ENCODE measurements at places on chromosomes 1 and 21.

DNA sequence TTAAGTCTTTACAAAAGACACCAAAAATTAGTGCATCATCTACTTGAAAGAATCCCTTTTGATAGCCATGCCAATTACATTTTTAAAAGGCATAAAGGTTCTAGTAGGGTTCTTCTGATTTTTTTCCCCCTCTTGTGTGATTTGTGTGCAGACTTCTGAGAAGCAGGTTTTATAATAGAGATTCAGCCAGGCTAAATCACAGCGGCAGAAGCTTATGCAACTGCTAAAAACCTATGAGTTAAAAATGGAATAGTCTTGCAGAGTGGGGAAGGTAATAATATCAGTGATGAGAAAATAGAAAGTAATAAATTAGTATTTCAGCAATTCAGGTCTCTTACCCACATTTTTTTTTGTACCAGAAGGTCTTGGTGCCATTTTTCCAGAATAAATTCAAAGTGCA lies 17.7 kb downstream of the STUM start:
- no peak for DNase-seq

GRCh38 chr1:171981303-171981702 lies 140.0 kb downstream of the DNM3 start:
- no peak for DNase-seq

DNA sequence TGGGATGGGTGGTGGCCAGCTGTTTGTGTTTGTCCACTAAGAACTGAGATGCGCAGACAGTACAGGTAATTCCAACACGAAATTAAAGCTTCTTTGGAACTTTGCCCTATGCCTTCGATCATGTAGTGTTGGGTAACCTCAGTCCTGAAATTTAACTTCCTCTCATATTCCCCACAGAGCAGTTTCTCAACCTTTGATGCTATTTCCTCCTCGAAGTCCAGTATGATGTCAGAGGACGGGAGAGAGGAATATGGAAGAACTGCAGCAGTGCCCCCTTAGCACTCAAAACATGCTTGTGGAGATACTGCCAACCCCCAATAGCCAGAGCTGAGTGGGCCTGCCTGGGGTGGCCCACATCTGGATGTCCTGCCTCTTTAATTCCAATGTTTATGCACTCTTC lies 3.6 kb downstream of the LPAR3 start:
- no peak for DNase-seq

- no peak for DNase-seq
These were observed 215.8 kb upstream of the GREM2 start for GRCh38 chr1:240827786-240828185.

GRCh38 chr1:40736085-40736531 lies 44.6 kb downstream of the NFYC start:
- peak; percentile 22 for DNase-seq

- DNase-seq: no peak
These were observed 637.2 kb downstream of the SMYD3 start for GRCh38 chr1:245869847-245870246.

- no peak for DNase-seq
These were observed 46.3 kb upstream of the TARBP1 start for GRCh38 chr1:234525099-234525799.

- no peak for DNase-seq
These were observed 340.1 kb downstream of the MATN1 start for GRCh38 chr1:30383221-30383711.

GRCh38 chr1:183567584-183567983 lies 22.7 kb downstream of the NCF2 start:
- peak; percentile 65 for DNase-seq

GRCh38 chr1:211639475-211640300 lies 35.7 kb downstream of the NEK2 start:
- DNase-seq: no peak

GRCh38 chr1:178458203-178458602 lies 38.6 kb downstream of the CLEC20A start:
- no peak for DNase-seq

GRCh38 chr1:175826705-175827104 lies 83.3 kb upstream of the TNR start:
- DNase-seq: no peak

GRCh38 chr1:114011796-114012195 lies 32.5 kb downstream of the OLFML3 start:
- DNase-seq: no peak

GRCh38 chr1:56188221-56188620 lies 391.1 kb downstream of the PLPP3 start:
- no peak for DNase-seq

GRCh38 chr1:30034627-30035521 lies 688.5 kb downstream of the MATN1 start:
- DNase-seq: no peak

DNA sequence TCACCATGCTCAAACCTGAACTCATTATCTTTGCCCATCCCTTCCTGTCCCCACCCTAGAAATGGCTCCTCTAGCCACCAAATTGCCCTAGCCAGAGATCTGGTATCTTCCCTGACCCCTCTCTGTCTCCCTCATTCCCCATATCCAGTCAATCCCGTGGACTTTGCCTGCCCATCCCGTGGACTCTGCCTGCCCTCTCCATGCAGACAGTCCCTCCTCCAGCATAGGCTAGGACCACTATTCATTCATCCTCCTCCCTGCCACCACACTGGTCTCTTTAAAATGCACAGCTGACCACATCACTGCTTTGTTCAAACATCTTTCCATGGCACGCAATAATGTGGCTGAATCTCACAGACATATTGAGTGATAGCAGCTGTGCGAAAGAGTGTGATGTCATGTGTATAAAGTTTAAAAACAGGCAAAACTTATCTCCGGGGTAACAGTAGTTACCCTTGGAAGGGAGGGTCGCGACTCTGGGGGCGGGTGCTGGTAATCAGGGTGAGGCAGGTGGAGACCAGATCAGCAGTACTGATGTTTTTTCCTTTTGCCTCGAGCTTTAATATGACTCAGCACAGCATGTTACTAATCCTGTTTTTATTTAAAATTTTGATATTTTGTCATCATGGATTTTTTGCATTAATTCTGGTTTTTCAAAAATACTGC lies 4.8 kb upstream of the SLC2A1 start:
- DNase-seq: peak; percentile 58

DNA sequence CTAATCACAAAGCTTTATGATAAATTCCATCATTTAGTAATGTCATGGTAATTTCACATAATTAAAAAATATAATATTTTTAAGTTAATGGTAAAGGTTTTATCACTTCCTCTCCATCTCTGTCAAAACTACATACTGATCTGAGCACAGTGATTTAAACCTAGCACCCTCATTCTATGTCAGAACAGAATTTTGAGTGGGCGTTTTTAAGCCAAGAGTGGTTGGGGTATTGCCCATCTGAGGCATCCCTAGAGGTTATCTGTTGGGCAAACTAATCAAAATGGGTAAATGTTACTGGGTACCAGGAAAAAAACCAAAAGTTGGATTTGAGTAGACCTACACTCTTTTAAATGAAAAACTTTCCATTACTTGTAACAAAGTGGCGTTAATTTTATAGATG lies 100.7 kb upstream of the GFI1 start:
- DNase-seq: no peak

DNA sequence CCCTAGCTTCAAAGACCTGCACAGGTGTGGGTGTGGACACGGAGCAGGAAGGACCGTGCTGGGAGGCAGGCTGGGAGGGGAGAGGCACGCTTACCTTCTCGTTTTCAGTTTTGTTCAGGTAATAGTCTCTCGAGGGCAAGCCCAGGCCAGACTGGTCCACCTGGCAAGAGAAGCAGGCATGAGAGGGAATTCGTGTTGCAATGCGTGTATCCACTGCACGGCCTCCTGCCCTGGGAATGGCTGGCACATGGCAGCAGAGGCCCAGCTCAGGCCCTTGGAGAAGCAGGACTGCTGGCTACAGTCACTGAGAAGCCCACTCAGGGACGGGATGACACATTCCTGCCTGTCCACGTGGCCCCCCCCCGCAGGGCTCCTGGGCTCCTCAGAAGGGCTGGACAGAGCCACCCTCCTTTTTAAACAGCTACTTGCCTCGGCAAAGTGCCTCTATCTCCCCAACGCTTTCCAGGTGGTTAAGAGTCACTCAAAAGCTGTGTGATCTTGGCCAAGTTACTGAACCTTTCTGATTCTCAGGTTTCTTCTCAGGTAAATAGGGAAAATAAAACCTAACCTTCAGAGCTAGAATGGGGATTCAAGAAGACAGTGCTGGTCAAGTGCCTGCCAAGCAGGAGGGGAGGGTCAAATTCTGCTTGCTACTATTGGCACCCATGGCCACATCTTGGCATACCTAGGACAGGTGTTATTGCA lies 32.7 kb downstream of the ECE1 start:
- no peak for DNase-seq

DNA sequence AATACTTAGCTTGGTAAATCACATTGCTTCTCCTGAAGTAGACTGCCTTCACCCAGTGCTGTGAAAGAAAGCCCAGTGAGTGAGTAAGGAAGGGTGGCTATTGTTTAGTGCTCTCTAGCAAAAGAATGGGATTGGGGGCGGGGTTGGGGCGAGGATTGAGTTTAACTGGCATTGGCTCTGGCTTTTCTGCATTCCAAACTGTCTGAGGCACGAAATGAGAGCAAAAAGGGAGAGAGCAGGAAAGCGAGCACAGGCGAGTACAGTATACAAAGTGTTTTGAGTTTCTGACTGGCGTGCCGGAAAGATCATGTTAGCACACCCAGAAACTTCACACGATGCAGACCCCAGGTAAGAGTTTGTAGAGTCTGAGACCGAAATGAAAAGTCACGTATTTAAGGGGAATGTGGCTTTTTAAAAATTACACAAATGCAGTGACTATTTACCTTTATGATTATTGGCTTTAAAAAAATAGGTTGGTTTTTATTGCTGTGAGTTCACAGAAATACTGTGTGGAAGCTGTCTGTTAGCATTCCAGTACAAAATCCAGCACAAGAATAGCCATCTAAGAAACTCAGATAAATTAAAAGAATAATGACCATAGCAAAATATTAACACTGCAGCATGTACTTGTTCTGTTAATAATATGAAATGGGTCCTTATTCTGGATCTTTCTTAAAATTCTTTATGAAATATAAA lies 155.4 kb downstream of the CLEC20A start:
- DNase-seq: peak; percentile 86

- DNase-seq: peak; percentile 76
These were observed 9.2 kb upstream of the TTC22 start for GRCh38 chr1:54810153-54810942.

All from RWPE1 (cell line).